ENCODE measurements at places on chromosomes 2 and 18. TPM values are rescaled to one million over a fixed set of nuclear protein-coding genes. Genes with fewer than 3 reads are reported as not detected.

- DNase-seq, result no peak
These were observed 56.3 kb upstream of the ZNF532 start for GRCh38 chr18:58808349-58808748.

MATN3 gene
- 3.7 TPM for polyA plus RNA-seq

CSRNP3 gene
- polyA plus RNA-seq, result 11.0 TPM

DNA sequence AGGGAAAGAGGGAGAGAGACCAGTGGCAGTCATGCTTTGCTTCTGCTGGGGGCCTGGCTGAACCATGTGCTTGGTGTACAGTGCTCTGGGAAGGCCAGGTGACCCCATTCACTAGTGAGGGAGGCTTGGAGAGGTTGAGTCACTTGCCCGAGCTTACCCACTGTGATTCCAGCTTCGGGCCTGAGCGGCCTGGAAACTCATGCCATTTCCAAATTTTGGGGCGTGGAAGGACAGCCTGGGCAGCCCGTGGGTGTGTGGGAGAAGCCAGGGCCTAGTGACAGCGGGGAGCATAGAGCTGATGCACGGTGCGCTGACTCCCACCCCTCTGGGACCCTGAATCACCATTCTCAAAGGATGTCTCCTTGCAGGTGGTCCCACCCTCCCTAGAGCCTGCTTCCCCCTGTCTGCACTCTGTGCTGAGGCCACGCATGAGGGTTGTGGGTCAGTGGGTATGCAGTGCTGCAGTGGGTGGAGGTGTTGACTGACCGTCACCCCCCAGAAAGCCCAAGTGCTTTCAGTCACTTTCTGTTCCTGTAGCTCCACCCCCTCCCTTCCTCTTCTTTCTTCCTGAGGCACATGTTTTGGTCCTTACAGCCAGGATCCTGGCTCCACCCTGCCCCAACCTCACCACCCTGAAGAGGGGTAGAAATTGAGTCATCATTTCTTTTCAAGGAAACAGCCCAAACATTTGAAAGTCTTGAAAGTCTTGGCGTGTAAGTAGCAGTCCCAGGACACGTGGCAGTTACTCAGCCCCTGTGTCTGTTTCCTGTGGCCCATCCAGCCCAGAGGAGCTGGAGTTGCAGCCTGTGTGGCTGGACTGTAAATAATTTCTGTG is 69.3 kb upstream of the MCFD2 start:
- DNase-seq, result no peak

- DNase-seq, result peak; percentile 53
These were observed 195.7 kb downstream of the CDH20 start for GRCh38 chr18:61528961-61529360.

DNA sequence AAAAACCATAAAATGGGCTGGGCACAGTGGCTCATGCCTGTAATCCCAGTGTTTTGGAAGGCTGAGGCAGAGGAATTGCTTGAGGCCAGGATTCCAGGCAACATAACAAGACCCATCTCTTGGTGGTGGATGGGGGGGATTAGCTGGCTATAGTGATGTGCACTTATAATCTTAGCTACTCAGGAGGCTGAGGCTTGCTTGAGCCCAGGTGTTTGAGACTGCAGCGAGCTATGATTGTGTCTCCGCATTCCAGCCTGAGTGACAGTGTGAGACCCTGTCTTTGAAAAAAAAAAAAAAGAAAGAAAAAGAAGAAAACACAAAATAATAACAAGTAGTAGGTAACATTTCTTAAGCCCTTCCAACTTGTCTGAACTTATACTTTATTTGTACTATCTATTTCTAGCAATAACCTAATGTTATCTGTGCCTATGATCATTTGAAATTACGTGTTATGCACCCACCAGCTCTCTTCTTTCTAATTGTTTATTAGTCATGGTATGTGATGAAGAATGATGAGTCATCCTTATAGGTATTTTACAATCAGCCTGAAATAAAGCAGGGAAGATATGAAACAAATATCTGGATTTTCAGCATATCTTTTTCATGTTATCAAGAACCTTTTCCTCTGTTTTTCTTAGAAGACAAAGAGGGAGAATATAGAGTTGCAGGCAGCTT is 129.3 kb upstream of the UNC80 start:
- DNase-seq, result no peak

- DNase-seq, result no peak
These were observed 108.0 kb upstream of the SALL3 start for GRCh38 chr18:78871618-78872017.

DNA sequence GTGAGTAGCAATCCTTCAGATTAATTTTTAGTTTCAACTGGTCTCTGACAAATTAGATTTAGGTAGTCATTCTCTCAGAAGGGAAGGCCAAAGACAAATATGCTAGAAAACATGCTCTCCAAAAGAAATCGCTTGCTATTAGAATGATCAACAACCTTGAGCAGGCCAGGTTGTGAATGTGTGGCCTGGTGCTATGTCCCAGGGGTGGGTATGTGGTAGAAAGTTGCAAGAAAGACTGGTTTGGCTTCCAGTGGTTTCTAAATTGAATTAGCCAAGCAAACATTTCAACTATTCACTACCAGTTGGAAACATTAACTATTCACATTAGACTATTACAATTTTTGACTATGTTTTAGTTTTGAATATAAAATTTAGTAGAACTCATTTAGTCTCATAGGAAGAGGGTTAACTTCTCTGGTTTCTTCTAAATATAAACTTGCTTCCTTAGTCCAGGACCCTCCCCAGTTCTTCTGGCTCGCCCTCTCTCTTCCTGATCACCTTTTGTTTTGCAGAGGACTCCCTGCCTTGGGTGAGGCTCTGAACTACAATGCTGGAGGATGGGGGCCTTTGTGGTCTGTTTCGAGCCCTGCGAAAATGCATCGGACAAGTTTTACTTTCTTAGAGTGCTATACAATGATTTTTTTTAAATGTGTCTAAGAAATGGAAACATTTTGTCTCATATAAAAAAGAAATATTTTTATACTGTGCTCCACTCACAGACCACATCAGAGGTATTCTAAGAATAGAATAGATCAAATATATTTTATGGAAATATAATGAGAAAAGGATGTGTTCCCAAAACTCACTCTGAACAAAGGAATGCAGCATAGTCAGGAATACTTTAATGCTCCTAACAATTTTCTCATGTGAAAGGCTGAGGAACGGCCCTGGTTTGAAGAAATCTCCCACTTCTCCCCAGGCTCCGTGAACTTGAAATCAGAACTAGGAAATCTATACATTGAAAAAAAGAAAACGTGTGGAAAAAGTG is 375.0 kb upstream of the ZEB2 start:
- DNase-seq, result no peak

DNAJC5G gene
- 2.0 TPM for polyA plus RNA-seq

- DNase-seq, result no peak
These were observed 51.4 kb downstream of the SMCHD1 start for GRCh38 chr18:2706903-2707302.

MRPL19 gene
- 72.6 TPM for polyA plus RNA-seq

GRCh38 chr2:140249821-140250220 is 1469.6 kb upstream of the NXPH2 start:
- no peak for DNase-seq

GRCh38 chr2:64595397-64596176 is 58.1 kb downstream of the SERTAD2 start:
- DNase-seq, result no peak

DNA sequence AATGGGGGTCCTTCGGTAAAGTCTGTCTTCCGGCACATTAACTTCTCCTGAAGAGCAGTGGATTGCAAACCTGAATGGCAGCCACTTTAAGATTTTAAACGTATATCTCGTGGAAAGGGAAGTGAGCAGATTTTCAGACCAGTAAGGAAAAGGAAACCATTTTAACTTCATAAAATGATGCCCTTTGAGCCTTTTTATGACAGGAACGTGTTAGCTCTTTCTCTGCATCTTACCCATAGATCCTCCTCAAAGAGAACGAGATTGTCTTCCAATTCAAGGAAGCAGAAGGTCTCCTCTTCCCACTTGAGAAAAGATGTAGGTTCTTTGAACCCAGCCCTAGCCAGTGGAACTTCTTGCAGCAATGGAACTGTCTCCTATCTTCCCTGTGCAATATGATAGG is 35.6 kb downstream of the HK2 start:
- DNase-seq, result no peak

GRCh38 chr2:8676191-8676920 is 5.5 kb upstream of the ID2 start:
- peak; percentile 82 for DNase-seq

ACTG2 gene
- polyA plus RNA-seq, result 0.40 TPM

RTP5 gene
- not detected for polyA plus RNA-seq

GRCh38 chr18:68035774-68036522 is 519.4 kb upstream of the DSEL start:
- peak; percentile 51 for DNase-seq

GRCh38 chr2:230631470-230631869 is 81.2 kb upstream of the CAB39 start:
- no peak for DNase-seq

UGT1A8 gene
- polyA plus RNA-seq, result not detected

- DNase-seq, result no peak
These were observed 157.6 kb downstream of the TDRD15 start for GRCh38 chr2:21281384-21281783.

DNA sequence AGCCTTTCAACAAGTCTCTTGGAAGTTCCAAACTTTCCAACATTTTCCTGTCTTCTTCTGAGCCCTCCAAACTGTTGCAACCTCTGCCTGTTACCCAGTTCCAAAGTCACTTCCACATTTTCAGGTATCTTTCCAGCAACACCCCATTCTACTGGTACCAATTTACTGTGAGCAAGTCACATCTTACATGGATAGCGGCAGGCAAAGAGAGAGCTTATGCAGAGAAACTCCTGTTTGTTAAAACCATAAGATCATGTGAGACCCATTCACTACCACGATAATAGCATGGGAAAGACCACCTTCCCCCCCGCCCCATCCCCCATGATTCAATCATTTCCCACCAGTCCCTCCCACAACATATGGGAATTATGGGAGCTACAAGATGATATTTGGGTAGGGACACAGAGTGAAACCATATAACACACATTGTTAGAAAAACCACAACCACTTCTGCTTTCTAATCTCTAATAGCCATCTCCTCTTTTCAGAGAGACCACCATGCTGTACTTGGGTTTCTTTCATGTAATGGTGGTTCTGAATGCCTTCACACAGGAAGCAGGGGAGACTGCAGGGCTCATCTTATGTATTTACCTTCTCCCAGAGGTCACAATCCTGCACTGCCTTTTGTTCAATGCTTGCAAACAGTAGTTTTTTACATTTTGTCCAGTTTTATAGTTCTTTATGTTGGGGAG is 46.0 kb upstream of the CALCRL start:
- DNase-seq, result no peak

DNA sequence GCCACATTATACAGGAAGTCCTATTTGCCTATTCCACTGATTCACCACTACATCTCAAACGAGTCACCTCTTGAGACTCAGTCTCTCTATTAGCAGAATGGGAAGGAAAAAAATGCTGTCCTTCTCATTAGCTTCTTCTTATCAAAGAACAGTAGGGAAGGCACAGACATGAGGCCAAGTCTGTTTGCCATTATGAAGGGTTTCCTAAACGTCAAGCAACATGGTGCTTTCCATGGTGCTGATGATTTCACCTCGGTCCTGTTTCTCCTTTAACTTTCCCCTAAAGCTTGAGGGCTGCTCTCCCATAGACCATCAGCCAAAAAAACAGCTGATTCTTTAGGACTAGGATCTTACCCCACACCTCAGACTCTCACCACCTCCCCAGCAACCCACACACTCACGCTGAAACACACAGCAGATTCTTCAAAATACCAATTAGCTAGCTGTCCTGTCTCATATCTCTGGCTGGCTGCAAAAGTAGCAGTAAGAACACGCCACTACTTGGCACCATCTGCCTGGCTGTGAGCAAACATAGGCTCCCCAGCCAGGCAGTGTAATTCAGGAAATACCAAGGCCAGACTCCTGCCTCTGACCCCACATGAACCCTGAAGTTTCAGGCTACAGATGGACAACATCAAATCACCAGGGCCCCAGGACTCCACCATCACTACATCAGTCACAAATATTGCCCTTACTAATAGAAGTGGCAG is 30.5 kb downstream of the GALNT14 start:
- DNase-seq, result peak; percentile 30

- DNase-seq, result no peak
These were observed 6.6 kb downstream of the KIF1A start for GRCh38 chr2:240813231-240813921.

NDC80 gene
- polyA plus RNA-seq, result 43.4 TPM

DNA sequence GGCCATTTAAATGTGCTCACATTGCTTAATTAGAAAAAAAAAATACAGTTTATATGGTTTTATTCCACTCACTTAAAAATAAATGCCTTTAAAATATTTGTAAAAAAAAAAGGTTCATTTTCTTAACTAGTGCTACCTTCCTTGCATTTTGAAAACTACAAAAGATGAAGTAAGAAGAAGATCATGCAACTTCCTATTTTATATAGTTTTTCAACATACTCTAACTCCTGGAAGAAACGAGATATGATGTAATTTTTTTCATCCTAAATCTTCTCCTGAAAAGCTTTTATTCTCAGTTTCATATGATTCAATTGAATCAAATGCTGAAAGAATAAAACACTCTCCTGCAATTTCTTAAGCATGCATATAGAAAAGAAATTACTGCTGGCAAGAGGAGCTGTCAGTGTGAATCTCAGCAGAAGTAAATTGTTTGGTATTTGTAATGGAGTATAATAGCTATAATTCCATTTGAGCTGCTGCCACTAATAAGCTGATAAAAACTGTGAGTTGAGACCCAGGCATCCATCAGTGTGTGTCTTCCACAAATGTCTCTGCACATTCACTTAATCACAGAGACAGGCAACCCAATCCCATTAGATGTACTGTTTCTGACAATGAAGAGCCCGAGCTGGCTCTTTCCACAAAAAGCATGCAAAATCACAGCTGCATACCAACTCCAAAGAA is 3.7 kb downstream of the FTCDNL1 start:
- no peak for DNase-seq

OR6B3 gene
- polyA plus RNA-seq, result not detected

SERPINB10 gene
- polyA plus RNA-seq, result 0.27 TPM

- DNase-seq, result no peak
These were observed 140.1 kb downstream of the EXOC6B start for GRCh38 chr2:72685638-72686213.

PFN4 gene
- 2.2 TPM for polyA plus RNA-seq

CERKL gene
- polyA plus RNA-seq, result 20.3 TPM

ABCA12 gene
- polyA plus RNA-seq, result 0.62 TPM

DNA sequence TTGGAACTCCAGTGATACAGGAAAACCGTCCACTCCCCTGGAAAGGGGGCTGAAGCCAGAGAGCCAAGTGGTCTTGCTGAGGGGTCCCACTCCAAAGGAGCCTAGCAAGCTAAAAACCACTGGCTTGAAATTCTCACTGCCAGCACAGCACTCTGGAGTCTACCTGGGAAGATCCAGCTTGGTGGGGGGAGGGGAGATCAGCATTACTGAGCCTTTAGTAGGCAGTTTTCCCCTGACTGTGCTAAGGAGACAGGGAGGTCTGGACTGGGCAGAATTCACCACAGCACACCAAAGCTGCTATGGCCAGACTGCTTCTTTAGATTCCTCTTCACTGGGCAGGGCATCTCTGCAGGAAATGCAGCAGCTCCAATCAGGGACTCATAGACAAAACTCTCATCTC is 510.7 kb upstream of the LRRTM1 start:
- DNase-seq, result no peak
